T47D (cell line): ENCODE measurements at places on chromosomes 1 and 21.

DNA sequence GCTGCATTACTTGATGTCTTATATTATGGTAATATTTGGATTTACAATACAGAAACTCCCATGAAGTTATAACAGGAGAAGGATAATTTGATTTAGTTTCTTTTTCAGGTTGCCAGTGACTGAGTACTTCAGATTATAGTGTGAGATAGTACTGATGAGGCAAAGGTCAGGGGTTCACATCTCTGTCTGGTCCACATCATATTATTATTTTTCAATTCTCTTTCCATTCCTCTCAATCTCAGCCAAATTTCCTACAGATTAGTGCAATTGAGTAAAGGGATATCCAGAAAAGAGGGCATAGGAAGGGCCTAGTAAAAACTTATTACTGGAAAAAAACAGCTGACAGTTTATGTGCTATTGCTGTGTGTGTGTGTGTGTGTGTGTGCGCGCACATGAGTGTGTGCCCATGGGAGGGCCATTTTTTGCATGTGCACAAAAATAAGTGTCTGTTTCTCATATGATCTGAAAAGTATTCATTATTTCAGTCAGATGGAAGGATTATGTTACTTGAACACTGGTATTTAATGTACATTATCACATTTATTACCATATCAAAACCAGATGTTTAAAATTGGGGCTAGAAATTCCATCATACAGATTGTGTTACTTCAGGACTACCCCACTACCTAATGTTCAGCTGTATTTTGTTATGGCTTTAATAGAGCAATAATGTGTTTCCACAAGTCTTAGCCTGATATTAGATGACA, 78.3 kb upstream of the KCNK2 start:
- DNase-seq, result no peak

GRCh38 chr21:28770867-28771661, 221.6 kb downstream of the LTN1 start:
- no peak for DNase-seq

- DNase-seq, result no peak
Measured at GRCh38 chr1:43864111-43865045, 69.2 kb upstream of the ARTN start.

- no peak for DNase-seq
Measured at GRCh38 chr1:27773826-27774445, 917 bp downstream of the STX12 start.
